ENCODE measurements at places on chromosomes 5 and 9. TPM values are rescaled to one million over a fixed set of nuclear protein-coding genes. Genes with fewer than 3 reads are reported as not detected.

Gene ACTBL2
- total RNA-seq: not detected

Gene PTGS1
- total RNA-seq: 0.82 TPM

Gene GADD45G
- total RNA-seq: 0.33 TPM

Gene SLCO6A1
- not detected for total RNA-seq

Gene CTXN3
- not detected for total RNA-seq

Gene GALT
- 21.3 TPM for total RNA-seq

Data from A549 treated with CpdA at 1 μM for 4 hours (cell line).